T-helper 17 cell (primary cell): ENCODE measurements at places on chromosomes 5 and 9.
A peak's percentile ranks its signal among the peaks of the same experiment; 100 is the strongest.

DNA sequence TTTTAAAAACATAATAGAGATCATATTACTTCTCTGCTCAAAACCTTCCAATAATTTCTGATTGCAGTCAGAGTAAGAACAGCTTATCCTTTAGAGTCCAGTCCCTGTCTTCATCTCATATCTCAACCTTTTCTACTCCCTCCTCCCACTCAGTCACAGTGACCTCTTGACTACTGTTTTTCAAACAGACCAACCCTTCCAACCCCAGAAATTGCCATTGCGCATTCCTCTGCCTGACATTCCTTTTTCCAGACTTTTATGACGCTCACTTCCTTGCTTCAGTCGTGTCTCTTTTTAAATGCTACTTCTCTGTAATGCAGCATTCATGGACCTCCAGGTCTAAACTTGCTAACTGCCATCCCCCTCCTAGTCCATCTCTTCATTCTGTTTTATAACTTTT lies 800.5 kb downstream of the BRINP1 start:
- DNase-seq, result no peak

GRCh38 chr5:126677121-126677520 lies 76.4 kb downstream of the PHAX start:
- DNase-seq, result no peak

- DNase-seq, result no peak
Observed at GRCh38 chr5:160923411-160923810, 71.4 kb upstream of the ATP10B start.

GRCh38 chr5:14880688-14881087 lies 9.1 kb upstream of the ANKH start:
- DNase-seq, result no peak

DNA sequence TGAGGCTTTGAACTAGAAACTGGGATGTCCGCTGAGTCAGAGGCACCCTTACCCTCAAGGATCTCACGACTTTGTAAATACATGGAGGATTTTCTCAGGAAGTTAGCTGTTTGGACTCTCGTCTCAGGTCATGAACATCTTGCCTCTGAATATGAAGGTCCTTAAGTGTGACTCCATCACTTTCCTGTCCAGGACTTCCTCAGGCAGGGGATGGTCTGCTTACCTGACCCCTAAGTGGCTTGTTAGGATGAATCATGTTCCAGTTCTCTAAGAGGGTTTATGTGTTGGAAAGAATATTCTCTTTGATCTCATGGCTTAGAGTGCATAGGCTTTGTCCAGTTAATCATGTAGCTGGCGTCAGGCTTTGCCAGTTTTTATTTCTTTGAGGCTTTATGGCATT lies 511.7 kb upstream of the KLF4 start:
- no peak for DNase-seq

DNA sequence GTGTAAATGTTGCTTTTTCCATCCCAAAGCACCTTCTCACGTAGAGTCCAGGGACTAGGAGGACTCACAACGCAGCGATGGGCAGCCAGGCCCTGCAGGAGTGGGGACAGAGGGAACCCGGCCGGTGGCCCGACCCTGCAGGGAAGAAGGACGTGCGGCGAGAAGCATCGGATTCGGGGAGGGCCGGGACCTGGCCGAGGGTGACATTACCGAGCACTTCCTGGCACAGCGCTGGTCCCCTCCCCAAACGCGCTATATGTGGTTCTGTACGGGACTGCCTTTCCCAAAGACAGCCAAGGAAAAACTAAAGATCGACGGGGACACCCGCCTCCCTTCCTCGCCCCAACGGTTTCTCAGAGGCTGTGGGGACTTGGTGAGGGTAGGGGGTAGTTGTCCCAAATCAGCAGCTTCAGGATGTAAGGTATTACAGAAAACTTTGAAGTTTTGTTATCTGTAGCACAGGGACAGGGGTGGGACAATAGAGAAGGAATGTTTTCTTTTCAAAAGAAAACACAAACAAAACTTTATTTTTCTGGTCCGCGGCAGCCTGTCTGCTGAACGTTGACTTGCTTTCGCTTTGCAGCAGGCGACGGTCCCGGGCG lies 887 bp upstream of the MAP3K1 start:
- DNase-seq, result peak; percentile 45

GRCh38 chr9:119221276-119221675 lies 148.0 kb downstream of the BRINP1 start:
- no peak for DNase-seq

- no peak for DNase-seq
Observed at GRCh38 chr5:171647043-171647903, 138.3 kb upstream of the SMIM23 start.

DNA sequence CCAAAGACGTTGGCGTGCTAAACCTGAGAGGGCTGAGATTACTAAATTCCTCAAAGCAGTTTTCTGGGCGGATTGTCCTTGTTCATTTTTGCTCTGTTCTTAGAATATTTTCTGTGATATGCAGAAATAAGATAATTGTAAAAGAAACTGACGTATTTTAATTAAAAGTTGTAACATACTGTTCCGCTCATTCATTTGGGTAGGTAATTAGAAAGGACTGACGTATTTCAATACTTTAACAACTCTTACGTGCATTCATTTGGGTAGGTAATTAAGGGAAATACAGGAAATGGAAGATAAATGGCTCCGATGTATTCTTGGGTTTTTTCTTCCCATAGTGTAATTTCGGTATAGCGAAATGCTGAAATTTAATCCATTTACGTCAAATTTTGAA lies 1.1 kb downstream of the OSTF1 start:
- no peak for DNase-seq

DNA sequence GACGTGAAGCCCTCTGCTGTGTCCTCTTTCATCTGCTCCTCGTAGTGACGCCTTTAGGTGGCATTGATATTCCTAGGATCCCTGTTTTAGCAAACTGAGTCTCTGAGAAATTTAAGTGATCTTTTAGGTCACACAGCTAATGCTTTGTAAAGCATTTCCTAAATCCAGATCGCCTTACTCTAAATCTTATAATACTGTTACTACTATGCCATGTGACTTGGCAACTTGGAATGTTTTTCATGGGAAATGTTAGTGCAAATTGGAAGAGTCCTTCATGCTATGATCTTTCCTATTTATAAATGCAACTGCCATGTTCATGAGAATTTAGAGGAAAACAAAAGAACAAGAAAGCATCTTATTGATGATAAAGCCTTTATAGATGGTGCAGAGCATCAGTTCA lies 212.2 kb downstream of the TRIO start:
- DNase-seq, result no peak

DNA sequence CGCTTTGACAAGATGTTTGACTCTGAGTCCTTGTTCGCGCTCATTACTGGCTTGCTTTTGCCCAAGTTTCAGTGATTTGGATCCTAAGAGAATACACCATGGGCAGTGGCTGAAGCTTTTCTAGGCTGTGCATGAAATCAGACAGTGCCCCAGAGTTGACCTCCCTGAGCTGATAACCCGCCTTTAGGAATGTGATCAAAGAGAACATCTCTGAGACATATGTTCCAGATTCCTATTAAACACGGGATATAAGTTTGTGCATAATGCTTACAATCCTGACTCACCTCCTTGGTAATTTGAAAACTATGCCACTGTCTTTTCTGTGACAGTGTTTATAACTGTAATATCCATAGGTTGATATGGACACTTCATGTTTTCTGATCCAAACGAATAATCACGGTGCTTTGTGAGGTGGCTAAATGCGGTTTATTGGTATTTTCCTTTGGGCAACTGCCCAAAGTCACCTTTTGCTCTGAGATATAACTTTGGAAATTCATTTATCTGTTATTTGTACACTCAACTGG lies 732.9 kb downstream of the MTRR start:
- no peak for DNase-seq

DNA sequence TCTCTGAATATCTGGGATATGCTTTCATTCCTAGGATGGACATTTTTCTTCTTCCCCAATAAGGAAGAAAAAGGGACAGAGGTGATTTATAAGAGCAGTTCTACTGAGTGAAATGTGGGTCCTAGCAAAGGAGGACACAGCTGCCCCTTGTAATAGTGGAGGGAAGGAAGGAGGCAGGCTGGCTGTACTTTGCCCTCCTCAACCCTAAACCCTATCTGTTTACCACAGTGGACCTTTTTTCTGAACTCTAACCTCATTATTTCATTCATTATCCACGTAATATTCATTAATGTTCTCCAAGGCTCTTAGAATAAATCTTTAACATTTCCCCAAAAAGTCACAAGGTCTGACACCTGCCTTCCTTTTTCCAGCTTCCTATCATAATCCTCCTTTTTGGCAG lies 37.8 kb downstream of the GHR start:
- DNase-seq, result no peak

DNA sequence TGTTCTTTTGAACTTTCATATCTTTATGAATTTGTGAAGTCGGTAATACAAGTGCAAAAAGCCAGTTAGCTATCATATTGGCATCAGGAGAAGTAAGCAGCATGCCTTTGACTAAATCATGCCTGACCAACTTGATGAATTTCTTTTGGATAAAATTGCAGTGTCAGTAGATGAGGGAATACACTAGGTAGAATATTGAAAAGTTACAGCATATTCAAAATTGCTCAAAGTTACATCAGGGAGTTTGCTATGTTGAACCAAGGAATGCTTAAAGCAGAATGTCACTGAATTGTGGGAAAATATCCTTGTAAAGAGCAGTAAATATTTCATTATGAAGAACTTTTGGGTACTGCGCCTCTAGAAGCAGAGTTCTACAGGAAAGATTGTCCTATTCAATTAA lies 87.1 kb upstream of the TLX3 start:
- DNase-seq, result no peak

- DNase-seq, result no peak
Observed at GRCh38 chr9:129177443-129177790, 644 bp downstream of the IER5L start.

DNA sequence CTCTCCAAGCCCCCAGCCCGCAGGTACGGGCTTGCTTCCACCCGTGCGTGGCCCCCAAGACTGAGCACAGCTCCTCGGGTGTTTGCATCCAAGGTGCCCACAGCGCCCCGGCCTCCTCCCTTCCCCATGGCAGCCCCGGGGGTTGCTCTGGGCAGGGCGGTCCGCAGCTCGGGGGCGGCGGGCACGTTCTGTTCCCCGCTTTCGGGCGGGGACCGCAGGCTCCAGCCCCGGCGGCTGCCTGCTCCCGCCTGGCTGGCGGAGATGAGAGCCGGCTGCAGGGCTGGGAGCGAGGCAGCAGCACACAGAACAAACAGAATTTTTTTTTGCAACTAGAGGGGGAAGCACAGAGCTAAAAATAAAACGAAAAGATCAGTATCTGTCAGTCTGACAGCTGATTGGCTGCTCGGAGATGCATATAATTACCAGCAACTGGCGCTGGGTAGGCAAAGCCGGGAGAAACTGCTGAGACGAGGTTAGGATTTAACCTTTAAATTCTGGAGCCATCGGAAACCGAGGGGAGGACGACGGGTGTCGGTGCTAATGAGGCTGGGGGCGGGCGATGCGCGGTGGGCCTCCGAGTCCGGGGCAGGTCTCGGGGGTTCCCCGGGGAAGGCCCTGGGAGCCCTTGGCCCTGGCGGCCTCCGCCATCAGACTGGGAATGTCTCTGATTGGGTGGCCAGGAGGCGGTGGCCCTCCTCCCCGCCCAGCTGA lies 142.7 kb upstream of the IER5L start:
- DNase-seq, result peak; percentile 24

- no peak for DNase-seq
Observed at GRCh38 chr5:139684350-139684880, 36.3 kb downstream of the CXXC5 start.

DNA sequence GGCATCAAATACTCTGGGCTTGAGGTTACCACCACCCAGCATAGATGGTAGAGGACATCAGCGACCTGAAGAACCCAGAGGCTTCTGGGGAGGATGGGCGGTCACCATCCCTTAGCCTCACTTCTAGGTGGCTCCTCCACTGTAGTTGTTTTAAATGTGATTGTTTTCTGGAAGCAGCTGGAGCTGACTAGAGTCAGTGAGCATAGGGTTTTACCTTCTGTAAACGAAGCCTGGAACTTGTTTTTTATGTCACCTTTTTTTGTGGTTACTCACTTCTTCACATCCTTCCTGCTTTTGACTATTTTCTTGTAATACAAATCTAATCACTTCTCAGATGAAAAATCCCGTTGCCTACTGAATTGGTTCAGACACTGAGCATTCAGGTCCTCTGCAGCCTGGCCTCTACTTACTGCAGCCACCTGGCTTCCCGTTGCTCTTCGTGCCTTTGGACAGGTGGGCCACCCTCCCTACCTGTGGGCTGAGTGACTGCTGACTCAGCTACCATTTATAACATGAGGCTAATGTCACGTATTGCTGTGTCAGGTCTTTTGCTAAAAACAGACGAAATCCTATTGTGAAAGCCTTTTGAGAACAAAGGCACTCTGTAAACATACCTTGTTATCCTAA lies 167.8 kb downstream of the MAN2A1 start:
- no peak for DNase-seq

- no peak for DNase-seq
Observed at GRCh38 chr9:78695519-78695918, 398.6 kb downstream of the PSAT1 start.

DNA sequence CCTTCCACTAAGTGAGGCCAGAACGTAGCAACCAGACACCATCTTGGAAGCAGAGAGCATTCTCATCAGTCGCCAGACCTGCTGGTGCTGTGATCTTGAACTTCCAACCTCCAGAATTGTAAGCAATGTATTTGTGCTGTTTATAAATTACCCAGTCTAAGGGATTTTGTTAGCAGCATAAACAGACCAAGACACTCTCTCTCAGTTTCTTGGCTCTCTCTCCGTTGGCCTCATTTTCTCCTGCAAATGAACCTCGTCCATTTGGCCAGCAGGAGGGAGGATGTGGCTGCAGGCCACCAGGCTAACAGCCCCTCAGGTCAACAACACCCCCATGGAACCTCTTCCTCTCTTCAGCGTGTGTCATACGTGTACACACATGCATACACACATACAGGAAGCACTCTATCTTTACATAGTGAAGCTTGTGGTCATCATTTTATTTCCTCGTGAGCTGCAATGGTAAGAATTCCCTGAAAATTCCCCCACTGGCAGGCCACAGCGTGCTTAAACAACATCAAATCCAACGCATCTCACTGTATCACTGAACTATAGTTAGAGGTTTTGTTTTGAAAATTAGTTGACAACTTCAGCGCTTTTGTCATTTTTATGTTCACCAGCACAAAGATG lies 62.8 kb upstream of the PPP1R26 start:
- no peak for DNase-seq

DNA sequence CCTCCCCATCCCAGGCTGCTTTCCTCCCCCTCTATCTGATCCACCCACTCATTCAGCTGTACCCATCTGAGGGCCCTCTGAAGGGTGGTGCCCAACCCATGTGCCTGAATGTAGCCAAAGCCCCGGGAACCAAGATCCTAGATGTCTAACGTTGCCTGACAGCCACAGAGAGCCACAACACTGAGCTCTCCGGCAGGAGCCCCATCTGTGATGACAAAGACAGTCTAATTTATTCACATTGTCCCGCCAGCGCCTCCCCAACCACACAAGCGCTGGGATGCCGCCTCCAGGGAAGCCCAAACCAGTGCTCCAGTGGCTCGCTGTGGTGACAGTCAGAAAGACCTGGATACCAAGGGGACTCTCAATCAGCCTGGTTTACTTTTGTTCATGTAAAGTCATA lies 8.4 kb downstream of the IGFBPL1 start:
- no peak for DNase-seq

DNA sequence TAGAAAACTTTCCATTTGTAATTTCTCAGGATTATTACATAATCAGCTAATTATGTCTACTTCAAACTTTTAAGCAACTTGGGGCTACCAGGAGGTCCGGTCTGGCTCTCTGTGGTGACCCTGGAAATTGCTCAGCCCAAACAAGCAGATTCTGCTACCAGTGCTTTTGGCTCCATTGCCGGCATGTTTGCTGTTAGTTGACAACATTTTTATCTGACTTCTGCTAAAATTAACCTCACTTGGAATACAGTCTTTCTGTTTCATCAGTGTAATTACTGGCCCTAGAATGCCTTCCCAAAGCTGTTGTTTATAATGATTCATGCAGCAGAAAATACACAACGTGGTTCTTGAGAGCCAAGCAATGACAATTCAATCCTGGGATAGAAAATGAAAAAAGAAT lies 38.5 kb upstream of the FAM81B start:
- DNase-seq, result no peak
